Amniotic stem cell (primary cell): ENCODE measurements at places on chromosomes 5 and 9.

- no peak for DNase-seq
These were observed 904 bp downstream of the GDNF start for GRCh38 chr5:37838933-37839341.

DNA sequence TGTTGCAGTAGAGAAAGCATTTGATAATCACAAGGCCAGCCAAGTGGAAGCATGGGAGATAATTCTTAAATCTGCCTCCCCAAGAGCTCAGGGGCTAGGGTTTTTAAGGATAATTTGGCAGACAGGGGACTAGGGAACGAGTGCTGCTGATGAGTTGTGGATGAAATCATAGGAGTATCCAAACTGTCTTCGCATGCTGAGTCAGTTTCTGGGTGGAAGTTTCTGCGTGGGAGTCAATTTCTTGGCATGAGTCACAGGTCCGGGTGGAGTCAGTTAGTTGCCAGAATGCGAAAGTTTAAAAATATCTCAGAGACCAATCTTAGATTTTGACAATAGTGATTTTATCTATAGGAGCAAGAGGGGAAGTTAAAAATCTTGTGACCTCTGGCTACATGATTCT, 112.6 kb downstream of the TMC1 start:
- DNase-seq, result no peak

- no peak for DNase-seq
These were observed 47.4 kb downstream of the SPEF2 start for GRCh38 chr5:35665096-35665495.

DNA sequence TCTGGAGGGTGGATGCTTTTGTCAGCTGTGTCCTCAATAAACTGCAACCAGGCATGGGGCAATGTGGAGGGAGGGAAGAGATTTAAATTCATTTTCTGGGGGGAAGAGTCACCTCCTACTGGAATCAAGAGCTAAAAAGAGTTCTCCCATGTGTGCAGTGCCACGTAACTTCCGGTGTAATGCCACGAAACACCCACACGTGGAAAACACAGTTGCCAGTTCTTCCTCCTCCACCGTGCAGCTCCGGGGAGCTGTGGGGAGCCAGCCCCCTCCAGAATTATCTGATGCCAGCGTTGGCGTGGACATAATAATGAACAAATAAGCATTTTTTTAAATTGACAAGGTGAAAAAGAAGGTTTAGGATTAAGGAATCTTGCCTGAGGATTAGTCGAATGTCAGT, 32.1 kb upstream of the MED10 start:
- DNase-seq, result no peak

GRCh38 chr5:14582797-14583137, 1.2 kb downstream of the OTULINL start:
- DNase-seq, result no peak

GRCh38 chr5:166369807-166370206, 1921.6 kb upstream of the WWC1 start:
- DNase-seq, result no peak
